ENCODE measurements at places on chromosomes 7 and 10. TPM values are rescaled to one million over a fixed set of nuclear protein-coding genes. Genes with fewer than 3 reads are reported as not detected.

DNA sequence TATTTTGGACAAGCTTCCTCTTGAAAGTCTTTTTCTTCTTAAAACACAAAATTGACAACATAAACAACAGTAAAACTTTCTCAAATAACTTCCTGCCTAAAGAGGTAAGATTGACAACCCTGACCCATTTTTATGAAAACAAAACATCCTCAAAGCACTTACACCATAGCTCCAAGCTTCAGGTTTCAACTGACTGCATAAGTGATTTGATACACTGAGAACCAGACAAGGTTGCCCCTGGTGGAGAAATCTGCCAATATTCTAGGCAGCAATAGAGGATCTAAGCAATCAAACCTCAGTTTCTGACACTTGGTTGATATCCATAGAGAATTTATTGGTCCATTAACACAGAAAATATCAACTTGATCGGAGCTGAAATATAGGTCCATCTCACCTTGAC is 147.8 kb downstream of the ELAPOR2 start:
- H3K4me3 ChIP-seq, result no peak overlapping the region
- DNase-seq, result no peak
- H3K4me1 ChIP-seq, result no peaks in the 10 kb centered on the region
- H3K36me3 ChIP-seq, result no peaks in the 10 kb centered on the region
- no peak overlapping the region for H3K27ac ChIP-seq
- H3K27me3 ChIP-seq, result no peaks in the 10 kb centered on the region

DNA sequence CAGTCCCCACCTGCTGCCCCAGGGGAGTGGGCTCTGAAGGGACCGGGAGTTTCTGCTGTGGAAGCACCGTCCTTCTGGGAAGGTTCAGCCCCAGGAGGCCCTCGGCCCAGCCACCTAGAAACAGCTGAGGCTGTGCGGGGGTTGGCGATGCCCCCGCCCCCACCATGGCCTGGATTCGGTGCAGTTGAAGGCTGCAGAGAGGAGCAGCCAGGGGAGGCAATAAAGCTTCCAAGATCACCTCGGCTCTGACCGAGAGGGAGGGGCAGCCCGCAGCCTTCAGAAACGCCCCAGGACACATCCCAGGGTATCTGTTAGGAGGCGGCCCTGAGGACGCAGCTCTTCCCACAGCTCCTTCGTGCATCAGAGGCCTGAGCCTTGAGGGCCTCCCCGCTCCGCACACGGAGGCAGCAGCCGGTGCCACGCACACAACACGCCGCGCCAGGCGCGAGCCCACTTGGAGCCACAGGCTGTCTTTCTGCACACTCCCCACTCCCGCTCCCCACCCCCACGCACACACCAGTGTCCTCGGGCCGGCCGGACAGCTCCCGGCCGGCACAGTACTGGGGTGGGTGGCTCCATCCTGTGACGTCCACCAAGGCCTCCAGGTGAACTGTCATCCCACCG is 1.6 kb downstream of the KNDC1 start:
- peaks cover 7% of the 10 kb centered on the region for H3K4me1 ChIP-seq
- DNase-seq, result no peak
- H3K4me3 ChIP-seq, result no peak overlapping the region
- H3K27ac ChIP-seq, result no peak overlapping the region
- H3K27me3 ChIP-seq, result peaks cover 4% of the 10 kb centered on the region
- no peaks in the 10 kb centered on the region for H3K36me3 ChIP-seq

DNA sequence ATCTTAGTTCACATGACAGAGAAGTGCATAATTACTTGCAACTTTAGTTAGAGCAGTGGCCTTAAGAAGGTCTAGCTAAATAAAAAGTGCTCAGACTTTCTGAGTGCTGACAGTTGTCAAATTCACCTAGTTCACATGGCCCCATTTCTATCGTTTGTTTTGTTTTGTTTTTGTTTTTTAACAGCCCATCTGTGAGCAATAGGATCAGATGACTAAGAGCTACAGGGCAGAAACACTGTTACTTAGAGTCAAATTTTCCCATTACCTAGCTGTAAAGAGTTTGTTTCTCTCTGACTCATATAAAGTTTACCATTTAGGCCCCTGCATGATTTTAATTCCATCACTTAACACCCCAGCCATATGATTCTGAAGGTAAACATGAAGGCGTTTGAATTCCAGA is 18.8 kb downstream of the CAV1 start:
- no peak for DNase-seq
- no peaks in the 10 kb centered on the region for H3K4me1 ChIP-seq

HOXA1 gene
- 2.5 TPM for total RNA-seq
